ENCODE measurements at places on chromosomes 11 and 22. TPM values are rescaled to one million over a fixed set of nuclear protein-coding genes. Genes with fewer than 3 reads are reported as not detected.

PAX6 gene
- not detected for total RNA-seq

ART1 gene
- 1.0 TPM for total RNA-seq

PGGHG gene
- total RNA-seq: 163 TPM

CXCR5 gene
- 0.09 TPM for total RNA-seq

DBX1 gene
- total RNA-seq: not detected

C22orf42 gene
- total RNA-seq: not detected

GRCh38 chr22:39543095-39543494, 10.5 kb upstream of the RPS19BP1 start:
- no peak for DNase-seq
- H3K27ac ChIP-seq: no peak overlapping the region
- no peak overlapping the region for H3K4me3 ChIP-seq
- H3K36me3 ChIP-seq: no peaks in the 10 kb centered on the region

GRCh38 chr11:72493426-72494108, 59.2 kb upstream of the CLPB start:
- no peak overlapping the region for H3K4me3 ChIP-seq
- no peak for DNase-seq
- no peaks in the 10 kb centered on the region for H3K4me1 ChIP-seq
- no peak overlapping the region for H3K27ac ChIP-seq
- H3K27me3 ChIP-seq: no peaks in the 10 kb centered on the region

GRCh38 chr11:85767246-85767945, 43.5 kb downstream of the SYTL2 start:
- no peaks in the 10 kb centered on the region for H3K27me3 ChIP-seq
- no peaks in the 10 kb centered on the region for H3K4me1 ChIP-seq
- H3K27ac ChIP-seq: no peak overlapping the region
- no peak overlapping the region for H3K4me3 ChIP-seq
- DNase-seq: no peak
- no peaks in the 10 kb centered on the region for H3K36me3 ChIP-seq

GRCh38 chr11:44335052-44335760, 25.3 kb upstream of the ALX4 start:
- no peaks in the 10 kb centered on the region for H3K36me3 ChIP-seq
- DNase-seq: no peak
- H3K27ac ChIP-seq: no peak overlapping the region
- peaks cover 66% of the 10 kb centered on the region for H3K27me3 ChIP-seq

DNA sequence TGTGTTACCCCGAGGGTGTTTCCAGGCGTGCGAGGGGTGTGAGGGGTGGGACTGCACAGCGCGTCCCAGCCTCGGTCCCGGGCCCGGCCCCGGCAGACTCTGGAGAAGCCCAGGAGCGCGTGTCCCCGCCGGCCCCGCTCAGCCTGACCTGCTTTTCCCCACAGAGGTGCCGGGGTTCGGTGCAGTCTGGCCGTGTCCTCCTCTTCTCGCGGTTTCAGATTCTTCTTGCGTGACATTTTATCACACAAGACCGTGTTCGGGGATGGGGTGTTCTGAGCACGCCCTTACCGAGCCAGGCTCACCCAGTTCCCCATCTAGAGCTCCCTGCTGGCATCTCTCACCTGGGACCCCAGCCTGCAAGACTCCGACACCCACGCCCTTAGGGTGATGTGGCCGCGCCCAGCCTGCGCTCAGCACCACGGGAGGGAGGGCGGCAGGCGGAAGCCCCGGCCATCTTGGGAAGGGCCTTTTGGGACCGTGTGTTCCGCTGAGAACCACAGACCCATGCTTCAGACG, 775.6 kb downstream of the BRD1 start:
- H3K4me1 ChIP-seq: no peaks in the 10 kb centered on the region
- no peak for DNase-seq
- H3K36me3 ChIP-seq: no peaks in the 10 kb centered on the region
- peak overlapping the region; percentile 36 for H3K4me3 ChIP-seq

DNA sequence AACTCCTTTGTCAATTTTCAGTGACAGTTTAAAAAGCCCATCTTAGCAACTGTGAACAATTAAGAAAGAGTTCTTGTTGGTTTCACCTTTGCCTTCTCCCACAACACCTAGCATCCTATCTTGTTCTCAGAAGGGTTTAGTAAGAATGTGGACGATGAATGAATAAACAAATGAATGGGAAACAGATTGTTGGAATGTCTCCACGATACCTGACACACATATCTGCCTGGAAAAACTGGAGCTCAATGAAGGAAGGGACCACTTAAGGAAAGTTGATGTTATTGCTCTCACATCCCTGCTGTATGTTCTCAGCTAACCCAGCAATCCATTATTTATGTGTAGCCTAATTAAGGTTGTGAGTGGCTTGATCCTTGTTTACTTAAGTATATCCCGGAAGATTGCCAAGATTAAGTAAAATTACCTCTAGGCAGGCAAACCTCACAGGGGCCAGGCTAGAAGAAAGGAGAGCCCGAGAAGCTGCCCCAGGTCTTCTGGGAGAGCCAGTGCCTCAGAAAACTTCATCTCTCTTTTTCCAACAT, 286.4 kb downstream of the NXPE2 start:
- H3K4me3 ChIP-seq: no peak overlapping the region
- no peak for DNase-seq
- H3K4me1 ChIP-seq: no peaks in the 10 kb centered on the region
- H3K27ac ChIP-seq: no peak overlapping the region
